Activated CD8-positive, alpha-beta T cell treated with anti-CD3 and anti-CD28 coated beads, Interleukin-2, amount 10 ng/mL, durations not matched to agents 7 days and 5 days (primary cell): ENCODE measurements at places on chromosomes 13 and 19. TPM values are rescaled to one million over a fixed set of nuclear protein-coding genes. Genes with fewer than 3 reads are reported as not detected.
A peak's percentile ranks its signal among the peaks of the same experiment; 100 is the strongest.

DNA sequence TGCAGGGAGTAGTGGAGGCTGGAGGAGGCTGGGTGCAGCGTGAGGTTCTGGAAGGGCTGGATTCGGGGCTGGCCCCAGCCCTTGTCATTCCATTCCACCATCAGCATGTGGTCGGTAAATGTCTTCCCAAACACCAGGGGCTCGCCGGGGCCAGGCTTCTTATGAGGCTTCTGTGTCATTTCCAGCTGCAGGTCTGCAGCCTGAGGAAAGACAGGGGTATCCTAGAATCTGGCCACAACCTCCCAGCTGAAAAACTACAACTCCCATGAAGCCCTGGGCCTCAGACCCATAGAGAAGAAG, 4.4 kb downstream of the BCAT2 start:
- peaks cover 22% of the 10 kb centered on the region for H3K4me1 ChIP-seq
- no peaks in the 10 kb centered on the region for H3K27me3 ChIP-seq
- peak overlapping the region; percentile 24 for H3K27ac ChIP-seq
- no peak for DNase-seq
- no peaks in the 10 kb centered on the region for H3K36me3 ChIP-seq

- peaks cover 5% of the 10 kb centered on the region for H3K4me1 ChIP-seq
- no peaks in the 10 kb centered on the region for H3K27me3 ChIP-seq
- H3K27ac ChIP-seq, result no peak overlapping the region
- no peak overlapping the region for H3K4me3 ChIP-seq
Observed at GRCh38 chr13:100544866-100545683, 43.5 kb downstream of the GGACT start.

DNA sequence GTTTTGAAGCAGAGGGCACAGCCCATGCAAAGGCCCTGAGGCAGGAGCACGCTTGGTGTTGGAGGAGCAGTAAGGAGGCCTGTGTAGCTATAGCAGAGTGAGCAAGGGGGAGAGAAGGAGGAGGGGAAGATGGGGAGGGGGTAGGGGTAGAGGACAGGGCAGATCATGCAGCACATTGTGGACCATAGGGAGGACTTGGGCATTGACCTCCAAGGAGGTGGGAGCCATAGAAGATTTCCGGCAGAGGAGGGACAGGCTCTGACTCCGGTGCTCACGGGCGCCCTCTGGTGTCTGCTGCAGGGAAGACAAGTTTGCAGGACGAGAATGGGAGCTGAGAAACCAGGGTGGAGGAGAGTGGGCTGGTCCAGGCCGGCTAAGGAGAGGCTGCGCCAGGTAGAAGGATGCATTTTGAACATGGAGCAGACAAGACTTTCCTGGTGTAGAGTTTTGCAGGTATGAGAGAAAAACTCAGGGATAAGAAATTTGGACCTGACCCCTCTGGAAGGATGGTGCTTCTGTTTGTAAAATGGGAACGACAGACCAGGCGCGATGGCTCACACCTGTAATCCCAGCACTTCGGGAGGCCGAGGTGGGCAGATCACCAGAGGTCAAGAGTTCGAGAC, 13.7 kb upstream of the CREB3L3 start:
- H3K27me3 ChIP-seq, result peaks cover 7% of the 10 kb centered on the region
- peak overlapping the region; percentile 81 for H3K27ac ChIP-seq
- peak overlapping the region; percentile 5 for H3K4me3 ChIP-seq
- peaks cover 15% of the 10 kb centered on the region for H3K4me1 ChIP-seq
- peak; percentile 92 for DNase-seq

DNA sequence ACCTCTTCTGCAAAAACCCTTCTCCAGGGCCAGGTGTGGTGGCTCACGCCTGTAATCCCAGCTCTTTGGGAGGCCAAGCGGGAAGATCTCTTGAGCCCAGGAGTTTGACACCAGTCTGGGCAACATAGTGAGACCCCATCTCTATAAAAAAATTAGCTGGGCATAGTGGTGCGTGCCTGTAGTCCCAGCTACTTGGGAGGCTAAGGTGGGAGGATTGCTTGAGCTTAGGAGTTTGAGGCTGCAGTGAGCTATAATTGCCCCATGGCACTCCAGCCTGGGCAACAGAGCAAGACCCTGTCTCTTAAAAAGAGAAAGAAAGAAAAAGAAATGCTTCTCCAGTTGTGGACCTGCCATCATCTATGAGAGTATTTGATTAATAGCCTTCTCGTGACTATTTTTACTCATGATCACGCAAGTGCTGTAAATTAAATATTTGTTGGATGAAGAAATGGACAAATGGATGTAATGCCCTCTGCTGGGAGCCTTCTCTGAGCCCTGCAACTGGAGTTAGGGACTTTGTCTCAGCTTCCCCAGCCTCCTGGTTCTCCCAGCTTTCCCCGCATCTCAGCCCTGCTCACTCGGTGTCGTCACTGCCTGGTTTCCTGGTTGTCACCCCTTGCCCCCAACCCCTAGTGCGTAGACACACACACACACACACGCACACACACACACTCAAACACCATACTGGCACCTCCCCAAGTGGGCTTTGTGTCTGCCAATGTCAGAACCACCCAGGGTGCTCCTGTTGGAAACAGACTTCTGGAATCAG, 12.2 kb downstream of the WIZ start:
- H3K4me3 ChIP-seq, result no peak overlapping the region
- H3K27me3 ChIP-seq, result no peaks in the 10 kb centered on the region
- H3K4me1 ChIP-seq, result peaks cover 15% of the 10 kb centered on the region
- H3K27ac ChIP-seq, result no peak overlapping the region
- DNase-seq, result no peak

GRCh38 chr13:20489185-20489820, 36.4 kb downstream of the CRYL1 start:
- H3K4me3 ChIP-seq, result no peak overlapping the region
- peaks cover 4% of the 10 kb centered on the region for H3K36me3 ChIP-seq
- H3K27ac ChIP-seq, result no peak overlapping the region
- no peaks in the 10 kb centered on the region for H3K27me3 ChIP-seq

- H3K27ac ChIP-seq, result peak overlapping the region; percentile 77
- DNase-seq, result peak; percentile 37
- H3K27me3 ChIP-seq, result no peaks in the 10 kb centered on the region
- peaks cover 38% of the 10 kb centered on the region for H3K4me1 ChIP-seq
- H3K4me3 ChIP-seq, result peak overlapping the region; percentile 18
- peaks cover 9% of the 10 kb centered on the region for H3K36me3 ChIP-seq
Observed at GRCh38 chr13:73825143-73825542, 309.1 kb downstream of the KLF12 start.

DNA sequence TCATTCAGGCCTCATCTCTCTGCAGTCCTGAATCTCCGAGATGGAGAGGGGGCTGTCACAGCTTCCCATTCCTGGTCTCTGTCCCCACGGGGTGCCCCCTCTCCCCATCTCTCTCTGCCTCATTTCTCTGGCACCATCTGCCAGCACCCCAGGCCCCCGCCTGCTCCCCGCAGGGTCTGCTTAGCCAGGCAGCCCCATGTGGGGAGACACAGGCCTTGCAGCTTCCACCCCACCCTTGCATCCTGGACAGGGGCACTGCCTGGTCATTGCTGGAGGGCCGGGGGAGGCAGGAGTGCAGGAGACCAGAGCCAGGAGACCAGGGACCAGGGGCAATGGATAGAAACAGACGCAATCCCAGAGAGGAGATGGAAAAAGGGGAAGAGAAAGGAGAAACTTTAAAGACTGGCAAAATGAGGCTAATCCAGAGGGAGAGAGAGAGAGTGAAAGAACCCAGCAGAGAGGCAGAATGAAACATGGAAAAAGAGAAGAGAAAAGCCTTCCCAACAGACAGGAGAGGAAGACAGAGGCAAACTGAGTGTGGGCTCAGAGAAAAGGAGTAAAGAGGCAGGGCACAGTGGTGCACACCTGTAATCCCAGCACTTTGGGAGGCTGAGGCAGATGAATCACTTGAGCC, 8.8 kb upstream of the GIPR start:
- peaks cover 5% of the 10 kb centered on the region for H3K4me1 ChIP-seq
- no peaks in the 10 kb centered on the region for H3K36me3 ChIP-seq
- peaks cover 12% of the 10 kb centered on the region for H3K27me3 ChIP-seq
- H3K4me3 ChIP-seq, result no peak overlapping the region

GRCh38 chr19:48635263-48635965, 1.8 kb downstream of the DBP start:
- peak overlapping the region; percentile 96 for H3K27ac ChIP-seq
- DNase-seq, result peak; percentile 79
- no peaks in the 10 kb centered on the region for H3K27me3 ChIP-seq

DNA sequence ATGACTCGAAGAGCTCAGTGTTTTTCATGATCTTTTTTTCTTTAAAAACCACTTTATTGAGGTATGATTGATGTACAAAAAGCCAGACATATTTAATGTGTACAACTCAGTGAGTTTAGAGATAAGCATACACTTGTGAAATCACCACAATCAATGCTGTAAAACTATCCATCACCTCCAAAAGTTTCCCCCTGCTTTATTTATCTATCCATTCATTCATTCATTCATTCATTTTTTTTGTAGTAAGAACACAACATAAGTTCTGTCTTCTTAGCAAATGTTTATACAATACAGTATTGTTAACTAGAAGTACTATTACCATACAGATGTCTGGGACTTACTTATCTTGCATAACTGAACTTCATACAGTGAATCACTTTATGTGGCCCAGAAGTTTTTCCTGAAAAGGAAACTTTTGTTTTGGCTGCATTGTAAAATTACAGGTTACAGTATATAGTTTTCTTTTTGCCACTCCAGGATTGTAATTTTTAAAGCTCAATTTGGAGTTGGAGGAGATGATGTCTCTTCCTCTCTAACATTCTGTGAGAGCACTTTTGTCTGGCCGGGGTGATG, 6.7 kb downstream of the RAP2A start:
- peaks cover 12% of the 10 kb centered on the region for H3K4me1 ChIP-seq
- DNase-seq, result no peak
- no peak overlapping the region for H3K27ac ChIP-seq
- peaks cover 21% of the 10 kb centered on the region for H3K36me3 ChIP-seq
- no peak overlapping the region for H3K4me3 ChIP-seq

FCGBP gene
- total RNA-seq, result 6.2 TPM

TMEM238 gene
- 23.6 TPM for total RNA-seq

C19orf85 gene
- total RNA-seq, result not detected

PRR36 gene
- total RNA-seq, result 0.10 TPM

SBSN gene
- not detected for total RNA-seq

PODNL1 gene
- total RNA-seq, result 1.3 TPM
